Mammary microvascular endothelial cell (primary cell): ENCODE measurements at places on chromosomes 2 and 18. TPM values are rescaled to one million over a fixed set of nuclear protein-coding genes. Genes with fewer than 3 reads are reported as not detected.

The PCARE gene
- not detected in 2 replicates for total RNA-seq

The ASXL2 gene
- 10.0 and 12.8 TPM in 2 replicates for total RNA-seq

The ALK gene
- total RNA-seq = not detected in 2 replicates

The POTEI gene
- total RNA-seq = 0.05 and 0.07 TPM in 2 replicates

The PTPRN gene
- not detected in 2 replicates for total RNA-seq

The TOGARAM2 gene
- not detected in 2 replicates for total RNA-seq

The REEP1 gene
- total RNA-seq = 0.40 and 1.0 TPM in 2 replicates

The AP1S3 gene
- 2.9 and 3.7 TPM in 2 replicates for total RNA-seq

The GCG gene
- total RNA-seq = not detected in 2 replicates

The MEP1B gene
- total RNA-seq = not detected in 2 replicates

The EEF1B2 gene
- 452 and 462 TPM in 2 replicates for total RNA-seq

The CDCA7 gene
- total RNA-seq = 21.0 and 22.5 TPM in 2 replicates

The TPO gene
- not detected in 2 replicates for total RNA-seq

The CYP27C1 gene
- total RNA-seq = not detected in 2 replicates

The DLX1 gene
- not detected in 2 replicates for total RNA-seq

The CCDC68 gene
- 5.3 and 5.9 TPM in 2 replicates for total RNA-seq

The RBKS gene
- 1.0 and 2.0 TPM in 2 replicates for total RNA-seq

The FTCDNL1 gene
- total RNA-seq = 0.93 and 1.9 TPM in 2 replicates

The CIAO1 gene
- 91.0 and 92.4 TPM in 2 replicates for total RNA-seq

The PROKR1 gene
- total RNA-seq = not detected in 2 replicates

The DNAJC5G gene
- total RNA-seq = not detected in 2 replicates

The GLB1L gene
- 4.5 and 7.5 TPM in 2 replicates for total RNA-seq

The MOCOS gene
- total RNA-seq = 3.6 and 5.3 TPM in 2 replicates

The GATA6 gene
- total RNA-seq = 2.0 and 3.8 TPM in 2 replicates

The ALPP gene
- total RNA-seq = not detected in 2 replicates

The KLHL29 gene
- 2.9 and 3.1 TPM in 2 replicates for total RNA-seq

The PROC gene
- total RNA-seq = not detected in 2 replicates

The OTOF gene
- total RNA-seq = 1.3 TPM in 2 replicates

The VRK2 gene
- 39.2 and 39.3 TPM in 2 replicates for total RNA-seq

The RAB17 gene
- total RNA-seq = 0.49 and 0.87 TPM in 2 replicates

The LRRTM4 gene
- total RNA-seq = not detected in 2 replicates

The DSG1 gene
- not detected in 2 replicates for total RNA-seq

The ACADL gene
- not detected in 2 replicates for total RNA-seq

The RTP5 gene
- not detected in 2 replicates for total RNA-seq

The TCF4 gene
- total RNA-seq = 162 and 171 TPM in 2 replicates

The CHCHD5 gene
- total RNA-seq = 14.1 and 17.4 TPM in 2 replicates

The BMP10 gene
- not detected in 2 replicates for total RNA-seq

The DNAH7 gene
- 0.49 TPM in 1 of 2 replicates, not detected in the other for total RNA-seq

The RNF125 gene
- total RNA-seq = 3.5 and 4.0 TPM in 2 replicates

The STPG4 gene
- 0.33 TPM in 1 of 2 replicates, not detected in the other for total RNA-seq
